ENCODE measurements at places on chromosomes 2 and 18. TPM values are rescaled to one million over a fixed set of nuclear protein-coding genes. Genes with fewer than 3 reads are reported as not detected.

TBR1 gene
- total RNA-seq, result not detected

- H3K27me3 ChIP-seq, result no peaks in the 10 kb centered on the region
- no peak overlapping the region for H3K4me3 ChIP-seq
- H3K27ac ChIP-seq, result no peak overlapping the region
- no peak for DNase-seq
- no peaks in the 10 kb centered on the region for H3K4me1 ChIP-seq
- no peaks in the 10 kb centered on the region for H3K36me3 ChIP-seq
These were observed 35.8 kb downstream of the PUM2 start for GRCh38 chr2:20314562-20315501.

DNA sequence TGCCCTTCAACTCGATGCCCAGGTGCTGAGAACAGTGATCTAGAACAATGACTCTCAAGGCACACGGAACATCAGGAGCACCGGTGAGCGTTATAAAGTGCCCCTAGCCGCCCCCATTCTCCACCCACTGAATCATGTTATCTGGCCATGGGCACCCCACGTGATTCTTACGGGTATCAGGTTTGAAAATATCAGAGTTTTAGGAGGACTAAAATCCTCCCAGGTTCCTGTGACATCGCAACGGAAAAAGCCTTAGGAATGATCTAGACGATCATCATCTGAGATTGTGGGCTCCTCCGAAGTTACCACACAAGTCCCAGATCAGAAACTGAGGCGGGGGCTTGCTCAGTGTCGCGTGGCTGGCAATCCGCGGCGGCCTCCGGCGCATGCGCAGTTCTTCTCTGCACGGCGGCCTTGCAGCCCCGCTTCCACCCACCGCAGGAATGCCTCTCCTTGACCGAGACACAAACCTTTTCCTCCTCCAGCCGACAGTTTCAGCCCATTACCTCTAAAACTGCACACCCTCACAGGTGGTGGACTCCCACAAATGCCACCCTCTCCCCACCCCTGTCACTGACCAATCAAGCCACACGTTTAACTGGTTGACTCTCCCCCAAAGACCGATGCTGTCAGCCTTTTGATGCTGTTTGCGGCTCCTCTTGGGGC, 5.8 kb upstream of the MRPL33 start:
- H3K4me3 ChIP-seq, result peak overlapping the region; percentile 37
- peaks cover 18% of the 10 kb centered on the region for H3K4me1 ChIP-seq

PID1 gene
- total RNA-seq, result 77.3 TPM

DNA sequence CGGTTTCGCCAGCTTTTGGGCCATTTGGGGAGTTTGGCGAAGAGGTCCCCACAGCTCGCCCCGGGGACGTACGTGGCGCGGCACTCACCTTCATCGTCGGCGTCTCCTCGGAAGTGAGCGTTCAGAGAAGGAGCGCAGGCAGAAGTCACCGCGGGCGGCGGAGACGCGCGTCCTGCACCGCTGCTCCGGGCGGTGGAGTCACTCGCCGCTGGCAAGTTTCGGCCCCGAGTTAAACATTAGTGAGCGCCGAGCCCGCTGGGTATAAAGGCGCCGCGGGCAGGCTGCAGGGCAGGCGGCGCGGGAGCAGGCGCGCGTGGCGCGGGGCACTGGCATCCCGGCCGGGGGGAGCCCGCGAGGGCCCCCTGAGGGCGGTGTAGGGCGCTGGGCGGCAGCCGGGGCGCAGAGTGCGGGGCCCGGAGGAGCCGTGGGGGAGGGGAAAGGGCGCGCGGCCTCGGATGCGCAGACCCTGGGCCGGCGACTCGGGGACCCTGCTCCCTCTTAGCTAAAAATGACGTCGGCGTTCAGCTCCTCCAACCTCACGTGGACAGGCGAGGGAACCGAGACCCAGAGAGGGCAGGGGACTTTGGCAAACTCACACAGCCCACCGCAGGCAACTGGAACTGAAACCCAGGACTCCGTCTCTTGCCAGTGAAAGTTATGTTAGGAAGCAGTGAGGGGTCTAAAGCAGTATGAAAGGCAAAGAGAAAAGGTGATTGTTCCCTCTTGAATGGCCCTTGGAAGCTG, at the start of gene DPP4:
Gene DPP4, minus strand, starts transcription at position 328 of the 744 bp plus-strand sequence. Its CDS starts 234 bp downstream, at position 94.
- peak; percentile 44 for DNase-seq
- H3K27me3 ChIP-seq, result peaks cover 13% of the 10 kb centered on the region
- no peaks in the 10 kb centered on the region for H3K36me3 ChIP-seq
- peaks cover 9% of the 10 kb centered on the region for H3K4me1 ChIP-seq

DNA sequence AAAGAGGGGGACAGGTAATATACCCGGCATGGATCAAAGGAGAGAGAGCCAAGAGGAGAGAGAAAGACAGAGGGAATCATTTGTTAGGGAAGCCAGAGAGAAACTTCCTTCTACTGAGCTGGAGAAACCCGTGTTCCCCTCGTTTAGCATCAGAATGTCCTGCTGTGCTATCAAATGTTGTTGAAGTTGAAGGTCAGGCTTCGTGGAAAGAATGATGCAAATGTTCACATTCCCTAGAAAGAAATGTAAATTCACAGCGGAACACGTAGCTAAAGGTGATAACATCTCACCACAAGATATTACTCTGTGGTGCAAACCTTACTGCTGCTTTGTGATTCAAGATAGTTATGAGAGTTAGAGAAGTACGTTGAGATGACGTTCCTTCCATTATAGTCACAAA, 258.1 kb downstream of the LNPK start:
- no peaks in the 10 kb centered on the region for H3K27me3 ChIP-seq
- no peak overlapping the region for H3K4me3 ChIP-seq
- H3K27ac ChIP-seq, result no peak overlapping the region
- no peaks in the 10 kb centered on the region for H3K4me1 ChIP-seq
- no peak for DNase-seq

FIGN gene
- total RNA-seq, result 7.1 TPM

- H3K36me3 ChIP-seq, result no peaks in the 10 kb centered on the region
- no peaks in the 10 kb centered on the region for H3K4me1 ChIP-seq
- DNase-seq, result no peak
These were observed 242.8 kb downstream of the GBX2 start for GRCh38 chr2:235925250-235925919.

ASXL3 gene
- total RNA-seq, result 0.38 TPM

DNA sequence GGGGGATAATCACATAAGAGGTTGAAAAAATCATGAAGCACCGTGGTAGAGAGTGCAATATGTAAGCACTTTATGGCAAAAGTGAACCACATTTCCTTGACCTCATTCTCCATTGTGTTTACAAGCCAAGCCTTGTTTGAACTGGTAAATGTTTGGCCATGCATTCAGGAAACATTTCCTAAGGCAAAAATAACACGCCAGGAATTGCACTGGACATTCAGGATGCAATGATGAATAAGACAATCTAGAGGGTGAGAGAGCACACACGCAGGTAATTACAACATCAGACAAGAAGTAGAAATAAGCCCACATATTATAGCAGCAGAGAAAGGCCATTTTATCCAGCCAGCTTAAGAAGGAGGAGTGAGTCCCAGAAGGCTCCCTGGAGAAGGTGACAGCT, 218.0 kb upstream of the OSR1 start:
- no peaks in the 10 kb centered on the region for H3K4me1 ChIP-seq
- no peak overlapping the region for H3K4me3 ChIP-seq
- no peak overlapping the region for H3K27ac ChIP-seq
- H3K36me3 ChIP-seq, result no peaks in the 10 kb centered on the region
- DNase-seq, result no peak
- no peaks in the 10 kb centered on the region for H3K27me3 ChIP-seq

DNA sequence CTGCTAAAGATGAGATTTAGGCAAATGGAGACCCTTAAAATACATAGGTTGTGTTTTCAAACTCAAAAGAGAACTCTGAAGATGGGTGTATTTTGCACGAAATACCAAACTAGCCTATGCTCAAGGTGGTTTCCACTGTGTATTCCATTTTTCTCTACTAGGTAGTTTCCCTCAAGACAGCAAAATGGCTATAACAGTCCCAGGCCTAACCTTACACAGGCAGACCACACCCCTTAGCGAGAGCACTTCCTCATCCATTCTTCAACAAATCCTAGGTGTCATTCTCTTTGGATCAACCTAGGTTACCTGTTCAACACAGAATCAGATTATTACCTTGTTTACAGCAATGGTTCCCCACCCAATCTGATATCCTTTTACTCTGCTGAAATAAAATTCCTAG, 42.6 kb downstream of the HNRNPLL start:
- DNase-seq, result no peak
- H3K27ac ChIP-seq, result no peak overlapping the region
- H3K4me3 ChIP-seq, result no peak overlapping the region
- no peaks in the 10 kb centered on the region for H3K27me3 ChIP-seq
- peaks cover 4% of the 10 kb centered on the region for H3K36me3 ChIP-seq

REG1B gene
- total RNA-seq, result not detected

DNA sequence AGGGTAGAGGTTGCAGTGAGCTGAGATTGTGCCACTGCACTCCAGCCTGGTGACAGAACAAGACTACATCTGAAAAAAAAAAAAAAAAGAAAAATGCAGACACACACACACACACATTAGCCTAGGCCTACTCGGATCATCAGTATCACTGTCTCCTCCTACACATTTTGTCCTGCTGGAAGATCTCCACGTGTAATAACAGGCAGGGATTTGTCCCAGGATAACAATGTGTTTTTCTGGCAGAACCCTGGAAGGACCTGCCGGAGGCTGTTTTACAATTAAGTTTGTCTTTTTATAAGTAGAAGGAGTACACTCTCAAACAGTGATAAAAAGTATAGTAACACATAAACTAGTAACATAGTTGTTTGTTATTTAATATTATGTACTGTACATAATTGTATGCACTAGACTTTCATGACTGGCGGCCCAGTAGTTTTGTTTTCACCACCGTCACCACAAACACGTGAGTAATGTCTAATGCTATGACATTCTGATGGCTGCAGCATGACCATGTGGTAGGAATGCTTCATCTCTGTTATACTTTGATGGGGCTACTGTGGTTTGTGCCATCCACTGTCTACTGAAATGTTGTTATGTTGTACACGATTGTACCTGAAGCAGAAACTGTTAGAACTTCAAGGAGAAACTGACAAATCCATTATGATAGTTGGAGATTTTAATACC, 130.6 kb downstream of the ATP9B start:
- no peak overlapping the region for H3K27ac ChIP-seq
- no peak overlapping the region for H3K4me3 ChIP-seq
- peaks cover 2% of the 10 kb centered on the region for H3K36me3 ChIP-seq
- no peaks in the 10 kb centered on the region for H3K27me3 ChIP-seq
